ENCODE measurements at places on chromosomes 16 and 17. TPM values are rescaled to one million over a fixed set of nuclear protein-coding genes. Genes with fewer than 3 reads are reported as not detected.

TEKT5 gene
- total RNA-seq: not detected

ELMO3 gene
- 10.6 TPM for total RNA-seq

PRR35 gene
- not detected for total RNA-seq

HBM gene
- not detected for total RNA-seq

TBC1D3B gene
- 11.5 TPM for total RNA-seq

- DNase-seq: no peak
Measured at GRCh38 chr16:68907781-68908181, 64.5 kb downstream of the TANGO6 start.

GRCh38 chr17:46810837-46811236, 7.7 kb downstream of the WNT3 start:
- no peak for DNase-seq

GRCh38 chr16:71590584-71590983, 13.7 kb upstream of the TAT start:
- no peak for DNase-seq

GRCh38 chr16:83698964-83699363, 108.8 kb upstream of the HSBP1 start:
- no peak for DNase-seq

DNA sequence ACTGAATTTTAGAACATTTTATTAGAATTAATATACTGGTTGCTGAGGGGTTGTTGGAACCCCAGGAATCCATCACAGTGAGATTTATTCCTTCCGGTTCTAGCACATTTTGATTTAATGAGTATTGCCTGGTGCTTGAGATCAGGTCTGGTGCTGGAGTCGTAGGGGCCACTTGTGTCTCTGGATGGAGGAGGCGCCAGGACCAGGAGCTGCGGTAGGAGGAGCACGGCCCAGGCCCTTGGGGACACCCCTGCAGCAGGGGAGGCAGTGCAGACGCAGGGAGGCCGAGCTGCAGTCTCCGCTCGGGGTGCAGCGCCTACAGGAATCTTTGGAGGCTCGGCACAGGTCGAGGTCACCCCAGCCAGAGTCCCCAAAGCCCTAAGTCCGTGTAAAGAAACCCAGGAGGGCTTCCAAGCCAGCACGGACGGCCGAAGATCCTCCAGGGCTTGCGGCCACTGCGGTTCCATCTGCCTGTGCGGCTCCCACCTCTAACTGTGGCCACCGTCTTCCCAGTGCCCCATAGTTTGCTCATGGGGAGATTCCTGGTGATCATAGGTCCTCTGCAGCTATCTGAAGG, 66.2 kb upstream of the CREBBP start:
- DNase-seq: no peak

DNA sequence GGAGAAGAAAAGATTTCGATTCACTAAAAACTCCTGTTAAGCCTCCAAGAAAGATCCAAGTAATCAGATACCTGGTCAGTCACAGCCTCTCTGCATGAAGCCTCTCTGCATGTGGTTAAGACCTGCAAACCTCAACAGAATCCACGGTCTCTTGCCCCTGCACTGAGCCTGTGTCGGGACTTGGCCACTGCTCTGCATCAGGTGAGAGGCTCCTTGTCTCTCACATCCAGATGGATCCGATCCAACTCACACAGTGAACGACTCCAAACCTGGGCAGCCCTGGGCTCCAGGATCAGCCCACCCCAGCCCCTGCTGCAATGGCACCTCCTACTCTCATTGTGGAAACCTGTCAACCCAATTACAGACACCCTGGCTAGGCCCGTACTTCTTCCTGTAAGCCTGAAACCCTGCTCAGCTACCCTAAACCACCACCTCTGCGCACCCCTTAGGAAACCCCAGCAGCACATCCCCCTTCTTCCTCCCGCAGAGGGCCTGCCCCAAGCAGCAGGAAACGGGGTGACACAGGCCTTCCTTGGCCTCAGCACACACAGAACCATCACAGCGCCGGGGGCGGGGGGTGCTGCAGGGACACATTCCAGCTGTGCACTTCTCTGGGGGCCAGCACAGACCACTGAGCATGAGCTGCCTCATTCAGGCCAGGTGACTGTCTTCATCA, 129.5 kb downstream of the ANKRD11 start:
- DNase-seq: peak; percentile 90

DNA sequence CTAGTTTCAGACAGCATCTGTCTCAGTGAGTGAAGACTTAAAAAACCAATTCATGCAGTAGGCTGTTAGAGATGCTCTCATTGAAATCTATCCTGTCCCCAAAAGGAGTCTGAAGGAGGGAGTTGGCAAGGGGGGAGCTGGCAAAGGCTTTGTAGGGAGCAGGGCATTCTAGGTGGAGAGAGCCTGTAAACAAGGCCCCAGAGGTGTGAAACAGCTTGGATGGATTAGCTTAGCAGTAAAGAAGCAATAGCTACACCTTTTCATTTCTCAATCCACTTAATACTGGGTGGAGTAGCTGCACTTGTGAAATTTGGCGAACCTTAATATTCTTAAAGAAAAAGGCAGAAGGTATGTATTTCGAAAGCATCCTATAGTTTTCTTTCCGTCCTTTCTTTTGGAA, 61.8 kb downstream of the KSR1 start:
- DNase-seq: no peak

DNA sequence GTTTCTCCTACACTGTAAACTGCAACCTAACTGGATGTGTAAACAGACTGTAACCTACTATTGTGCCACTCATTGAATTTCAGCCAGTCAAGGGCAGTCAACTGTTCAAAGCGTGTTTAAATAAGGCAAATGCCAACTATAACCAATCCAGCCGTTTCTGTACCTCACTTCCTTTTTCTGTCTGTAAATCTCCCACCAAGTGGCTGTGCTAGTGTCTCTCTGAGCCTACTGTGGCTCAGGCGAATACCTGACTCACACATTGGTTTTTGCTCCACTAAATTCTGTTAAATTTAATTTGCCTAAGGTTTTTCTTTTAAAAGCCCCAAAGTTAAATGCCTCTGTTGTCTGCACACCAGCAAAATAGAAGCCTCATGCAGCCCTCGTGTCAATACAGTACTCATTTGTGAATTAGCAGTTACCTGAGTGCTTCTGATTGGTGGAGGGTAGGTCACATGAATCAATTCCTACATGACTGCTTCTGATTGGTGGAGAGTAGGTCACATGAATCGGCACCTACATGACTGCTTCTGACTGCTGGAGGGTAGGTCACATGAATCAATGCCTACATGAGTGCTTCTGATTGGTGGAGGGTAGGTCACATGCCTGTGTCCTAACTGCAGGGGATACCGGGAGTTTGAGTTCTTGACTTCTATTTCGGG, 31.1 kb upstream of the CCR7 start:
- DNase-seq: no peak

- DNase-seq: no peak
Measured at GRCh38 chr16:88473666-88474534, 20.8 kb downstream of the ZFPM1 start.

DNA sequence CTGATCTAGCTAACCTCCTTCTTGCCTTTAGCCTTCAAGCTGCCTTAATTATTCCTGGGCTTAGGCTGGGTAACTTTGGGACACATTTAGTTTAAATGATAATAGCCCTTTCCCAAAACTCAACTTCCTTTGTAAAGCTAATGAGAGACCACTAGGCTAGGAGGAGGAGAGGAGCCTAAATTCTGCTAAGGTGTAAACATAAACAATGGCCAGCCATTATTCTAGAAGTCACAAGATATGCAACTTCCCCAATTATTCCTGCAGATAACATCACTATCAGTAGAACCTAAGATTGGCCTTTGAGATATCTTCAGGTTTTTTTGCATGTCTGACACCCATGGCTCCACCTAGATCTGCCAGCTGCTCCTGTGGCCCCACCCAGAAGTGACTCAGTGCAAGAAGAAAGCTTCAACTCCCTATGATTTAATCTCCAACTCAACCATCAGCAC, 131.2 kb upstream of the FAM20A start:
- DNase-seq: no peak

GRCh38 chr17:62666061-62666800, 38.8 kb downstream of the MRC2 start:
- DNase-seq: no peak

DNA sequence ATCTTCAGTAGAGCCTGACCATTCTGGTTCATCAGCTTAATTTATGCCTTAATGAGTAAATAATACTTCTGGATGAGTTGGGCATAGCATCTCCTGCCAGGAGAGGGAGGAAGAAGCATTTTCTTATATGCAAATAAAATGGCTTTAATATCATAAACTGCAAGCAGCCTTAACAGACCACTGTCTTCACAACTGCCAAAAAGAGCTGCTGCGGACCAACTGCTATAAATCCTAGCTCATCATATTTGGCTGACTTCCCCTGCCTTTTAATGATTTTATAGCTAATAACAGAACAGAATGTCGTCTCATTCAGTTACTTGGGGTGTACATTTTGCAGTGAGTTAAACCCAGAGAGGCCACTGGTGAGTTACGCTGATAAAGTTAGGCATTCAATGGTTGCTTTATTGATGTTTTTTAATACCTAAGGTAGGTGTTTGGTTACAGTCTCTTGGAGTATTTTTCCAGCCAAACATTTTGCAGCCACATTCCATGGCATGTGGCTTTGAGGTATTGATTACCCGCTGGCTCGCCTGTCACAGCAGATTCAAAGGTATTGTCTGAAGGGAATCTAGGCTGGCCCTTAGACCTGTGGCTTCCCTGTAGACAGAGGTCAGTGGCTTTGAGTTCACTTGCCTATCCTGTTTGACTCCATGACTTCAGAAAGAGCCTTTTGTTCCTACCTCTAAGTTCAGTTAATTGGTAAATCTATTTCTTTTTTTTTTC, 16.4 kb downstream of the FAM20A start:
- DNase-seq: no peak

GRCh38 chr17:70872103-70872502, 702.8 kb downstream of the KCNJ2 start:
- no peak for DNase-seq

DNA sequence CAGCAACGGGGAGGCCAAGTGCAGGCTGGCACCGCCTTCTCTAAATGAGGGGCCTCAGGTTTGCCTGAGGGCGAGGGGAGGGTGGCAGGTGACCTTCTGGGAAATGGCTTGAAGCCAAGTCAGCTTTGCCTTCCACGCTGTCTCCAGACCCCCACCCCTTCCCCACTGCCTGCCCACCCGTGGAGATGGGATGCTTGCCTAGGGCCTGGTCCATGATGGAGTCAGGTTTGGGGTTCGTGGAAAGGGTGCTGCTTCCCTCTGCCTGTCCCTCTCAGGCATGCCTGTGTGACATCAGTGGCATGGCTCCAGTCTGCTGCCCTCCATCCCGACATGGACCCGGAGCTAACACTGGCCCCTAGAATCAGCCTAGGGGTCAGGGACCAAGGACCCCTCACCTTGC, 18.5 kb downstream of the NGFR start:
- DNase-seq: no peak

GRCh38 chr16:58970775-58971174, 236.7 kb upstream of the GOT2 start:
- no peak for DNase-seq

GRCh38 chr16:31535737-31536136, 8.0 kb downstream of the AHSP start:
- DNase-seq: no peak

GRCh38 chr17:78986048-78986648, 6.4 kb upstream of the LGALS3BP start:
- DNase-seq: no peak

DNA sequence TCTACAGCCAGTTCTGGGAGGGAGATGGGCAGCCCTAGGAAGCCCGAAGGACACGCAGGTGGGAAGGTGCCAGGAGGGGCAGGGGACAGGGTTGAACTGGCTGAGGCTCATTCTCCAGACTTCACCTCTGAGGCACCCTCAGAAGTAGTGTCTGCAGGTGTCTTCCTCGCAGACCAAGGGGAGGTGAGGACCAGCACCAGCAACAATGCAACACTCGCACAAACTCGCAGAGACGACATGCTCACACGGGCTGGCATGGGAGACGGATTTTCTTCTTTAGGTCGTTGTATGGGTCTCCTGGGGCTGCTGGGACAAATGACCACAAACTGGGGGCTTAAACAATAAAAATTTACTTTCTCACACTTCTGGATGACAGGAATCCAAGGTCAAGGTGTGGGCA, 132.2 kb upstream of the FOXF1 start:
- no peak for DNase-seq

DNA sequence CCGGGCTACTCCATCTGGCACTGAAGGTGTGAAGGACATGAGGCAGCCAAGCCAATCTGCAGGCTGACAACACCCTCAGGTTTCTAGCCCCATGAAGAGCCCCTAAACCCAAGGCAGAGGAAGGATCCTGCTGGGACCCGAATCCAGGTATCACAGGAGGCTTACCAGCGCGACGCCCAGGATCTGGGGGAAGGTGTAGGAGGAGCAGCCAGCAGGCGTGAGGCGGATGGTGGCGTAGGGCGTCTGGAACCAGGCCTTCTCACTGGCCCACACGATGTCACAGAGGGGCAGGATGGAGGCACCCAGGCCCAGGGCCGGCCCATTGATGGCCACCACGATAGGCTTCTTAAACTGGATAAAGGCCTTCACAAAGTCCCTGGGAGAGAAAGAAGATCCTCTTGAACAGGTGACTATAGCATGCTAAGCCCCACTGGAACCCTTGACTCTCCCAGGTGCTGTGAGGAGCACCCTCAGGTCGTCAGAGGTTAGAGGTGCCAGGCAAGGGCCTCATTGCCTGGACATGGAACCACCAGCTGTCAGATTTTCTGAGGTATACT, 71.7 kb downstream of the DYNLRB2 start:
- DNase-seq: no peak

DNA sequence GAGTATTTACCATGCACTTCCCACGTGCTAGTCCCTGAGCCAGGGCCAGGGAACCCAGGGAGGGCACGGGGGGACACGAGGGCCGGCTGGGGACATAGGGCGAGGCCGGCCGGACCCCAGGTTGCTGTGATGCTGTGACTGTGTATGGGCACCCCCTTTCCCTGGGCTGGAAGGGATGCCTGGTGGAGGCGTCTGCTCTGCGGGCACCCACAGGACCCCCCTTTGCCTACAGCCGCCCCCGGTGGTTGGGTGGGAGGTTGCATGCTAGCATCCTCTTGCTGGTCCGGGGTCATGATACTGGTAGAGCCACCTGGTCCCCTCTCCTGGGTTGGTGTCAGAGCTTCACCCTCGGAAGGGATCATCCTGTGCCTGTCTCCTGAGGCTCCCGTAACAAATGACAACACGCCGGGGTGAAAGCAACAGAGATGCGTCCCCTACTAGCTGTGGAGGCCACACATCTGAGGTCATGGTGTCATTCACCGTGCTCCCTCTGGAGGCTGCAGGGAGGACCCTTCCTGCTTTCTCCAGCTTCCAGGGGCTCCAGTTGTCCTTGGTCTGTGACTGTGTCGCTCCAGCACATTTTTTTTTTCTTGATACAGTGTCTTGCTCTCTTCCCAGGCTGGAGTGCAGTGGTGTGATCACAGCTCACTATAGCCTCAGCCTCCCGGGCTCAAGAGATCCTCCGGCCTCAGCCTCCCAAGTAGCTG, 3.1 kb upstream of the CIAO3 start:
- no peak for DNase-seq

DNA sequence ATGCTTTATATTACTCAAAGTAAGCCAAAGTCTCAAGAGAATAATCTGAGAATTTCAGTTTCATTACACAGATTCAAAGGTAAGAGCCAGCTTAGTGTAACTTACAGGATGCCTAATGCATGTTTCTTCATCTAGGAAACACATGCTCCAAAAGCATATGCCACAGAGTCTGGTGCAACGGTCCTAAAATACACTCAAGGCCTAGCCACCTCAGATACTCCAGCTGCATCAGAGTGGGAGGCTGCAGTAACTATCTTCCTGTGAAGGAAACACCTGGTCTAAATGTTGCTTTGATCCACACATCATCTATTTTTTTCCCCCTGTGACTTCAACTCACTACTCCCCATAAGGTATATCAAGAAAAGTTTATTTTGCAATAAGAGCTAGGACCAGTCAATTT, 51.6 kb upstream of the CORO6 start:
- no peak for DNase-seq

- no peak for DNase-seq
Measured at GRCh38 chr16:65547772-65548446, 426.0 kb upstream of the CDH11 start.

- DNase-seq: no peak
Measured at GRCh38 chr17:81111066-81111465, 54.2 kb upstream of the PVALEF start.
